ENCODE measurements at places on chromosomes 3 and 15.

GRCh38 chr3:104411757-104412156 lies 955.0 kb upstream of the ALCAM start:
- no peak for DNase-seq

DNA sequence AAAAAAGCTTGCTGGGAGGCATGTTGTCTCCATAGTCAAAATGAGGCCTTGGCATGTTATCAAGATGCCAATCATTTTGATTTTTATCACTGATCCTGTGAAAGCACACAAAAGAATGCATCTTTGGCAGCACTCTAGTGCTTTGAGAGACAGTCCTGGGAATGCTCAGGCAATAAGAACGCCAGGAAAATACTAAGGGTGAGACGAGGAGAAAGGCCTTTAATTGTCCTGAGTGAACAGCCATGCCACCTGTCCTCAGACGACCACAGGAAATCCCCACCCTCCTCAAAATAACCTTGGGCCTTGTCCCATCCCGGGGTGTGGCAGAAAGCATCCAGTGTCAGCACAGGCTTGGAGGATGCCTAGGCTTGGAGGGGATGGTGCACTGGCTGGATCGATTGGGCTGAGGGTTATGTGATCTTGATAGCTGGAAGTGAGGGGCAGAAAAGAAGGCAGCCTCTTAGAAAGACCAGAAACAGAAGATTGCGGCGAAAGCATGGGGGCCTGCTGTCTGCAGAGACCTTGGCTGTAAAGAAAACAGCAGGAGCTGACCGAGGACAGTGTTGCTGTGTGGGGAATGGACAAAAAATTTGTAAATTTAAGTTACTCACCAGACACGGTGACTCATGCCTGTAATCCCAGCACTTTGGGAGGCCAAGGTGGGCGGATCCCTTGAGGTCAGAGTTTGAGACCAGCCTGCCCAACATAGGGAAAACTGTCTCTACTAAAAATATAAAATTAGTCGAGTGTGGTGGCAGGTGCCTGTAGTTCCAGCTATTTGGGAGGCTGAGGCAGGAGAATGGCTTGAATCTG lies 7.3 kb downstream of the TMEM158 start:
- DNase-seq = no peak

DNA sequence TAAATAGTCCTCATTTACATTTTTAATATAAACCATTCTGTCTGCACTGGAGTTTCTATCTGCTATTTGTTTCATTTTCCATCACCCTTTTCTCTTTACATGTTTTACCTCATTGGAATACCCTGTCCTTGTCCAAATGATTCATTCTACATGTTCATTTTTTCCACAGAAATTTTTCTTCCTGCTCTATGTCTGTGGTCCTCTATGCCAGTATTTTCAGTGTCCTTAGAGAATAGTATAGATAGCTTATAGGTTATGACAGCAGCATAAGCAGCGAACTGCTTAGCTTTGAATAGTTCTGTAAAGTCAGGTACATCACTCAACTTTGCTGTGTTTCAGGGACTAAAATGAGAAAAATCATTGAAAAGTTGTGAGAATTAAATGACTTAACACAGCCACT lies 742.3 kb upstream of the CBLB start:
- no peak for DNase-seq

DNA sequence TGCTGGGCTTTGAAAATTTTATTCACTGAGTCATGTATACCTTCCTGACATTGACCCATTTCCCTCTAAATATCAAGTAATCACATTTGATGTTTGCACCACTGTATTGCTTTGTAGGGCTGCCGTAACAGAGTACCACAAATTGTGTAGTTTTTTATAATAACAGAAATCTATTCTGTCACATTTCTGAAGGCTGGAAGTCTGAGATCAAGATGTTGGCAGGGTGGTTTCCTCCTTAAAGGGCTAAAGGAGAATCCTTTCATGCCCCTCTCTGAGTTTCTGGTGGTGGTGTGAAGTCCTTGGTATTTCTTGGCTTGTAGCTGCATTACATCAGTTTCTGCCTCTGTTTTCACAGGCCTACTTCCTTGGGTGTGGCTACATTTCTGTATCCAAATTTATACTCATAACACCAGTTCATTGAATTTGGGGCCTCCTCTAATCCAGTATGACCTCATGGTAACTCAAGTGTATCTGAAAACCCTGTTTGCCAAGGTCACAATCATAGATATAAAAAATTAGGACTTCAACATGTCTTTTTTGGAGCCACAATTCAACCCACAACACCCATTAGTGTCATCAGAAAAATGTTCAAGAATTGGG lies 29.1 kb upstream of the ST6GAL1 start:
- DNase-seq = peak; percentile 5

GRCh38 chr15:100180921-100181320 lies 160.9 kb downstream of the ADAMTS17 start:
- DNase-seq = no peak
